ENCODE measurements at places on chromosomes 3 and 15.

GRCh38 chr15:65993236-65993635 lies 123.9 kb downstream of the RAB11A start:
- no peak for DNase-seq

- no peak for DNase-seq
Observed at GRCh38 chr3:156633335-156633734, 41.1 kb upstream of the TIPARP start.

GRCh38 chr3:11825301-11825700 lies 21.4 kb downstream of the TAMM41 start:
- DNase-seq, result no peak

DNA sequence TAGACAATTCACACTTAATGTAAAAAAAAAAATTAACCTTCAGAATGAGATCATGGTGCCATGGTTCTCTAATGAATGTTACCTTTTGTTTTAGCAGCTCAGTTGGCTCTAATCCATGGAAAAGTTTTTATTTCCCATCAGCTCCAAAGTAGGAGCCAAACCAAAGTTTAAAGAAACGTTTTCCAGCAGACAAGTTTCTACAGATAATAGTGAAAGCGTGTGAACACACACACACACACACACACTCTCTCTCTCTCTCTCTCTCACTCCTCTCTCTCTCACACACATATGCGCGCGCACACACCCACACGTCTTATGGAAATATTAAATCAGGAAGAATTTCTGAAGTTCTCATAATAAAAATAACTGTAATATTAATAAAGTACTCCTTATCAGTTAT lies 46.9 kb downstream of the MBNL1 start:
- DNase-seq, result no peak

GRCh38 chr15:29670998-29671981 lies 151.0 kb downstream of the TJP1 start:
- DNase-seq, result no peak

DNA sequence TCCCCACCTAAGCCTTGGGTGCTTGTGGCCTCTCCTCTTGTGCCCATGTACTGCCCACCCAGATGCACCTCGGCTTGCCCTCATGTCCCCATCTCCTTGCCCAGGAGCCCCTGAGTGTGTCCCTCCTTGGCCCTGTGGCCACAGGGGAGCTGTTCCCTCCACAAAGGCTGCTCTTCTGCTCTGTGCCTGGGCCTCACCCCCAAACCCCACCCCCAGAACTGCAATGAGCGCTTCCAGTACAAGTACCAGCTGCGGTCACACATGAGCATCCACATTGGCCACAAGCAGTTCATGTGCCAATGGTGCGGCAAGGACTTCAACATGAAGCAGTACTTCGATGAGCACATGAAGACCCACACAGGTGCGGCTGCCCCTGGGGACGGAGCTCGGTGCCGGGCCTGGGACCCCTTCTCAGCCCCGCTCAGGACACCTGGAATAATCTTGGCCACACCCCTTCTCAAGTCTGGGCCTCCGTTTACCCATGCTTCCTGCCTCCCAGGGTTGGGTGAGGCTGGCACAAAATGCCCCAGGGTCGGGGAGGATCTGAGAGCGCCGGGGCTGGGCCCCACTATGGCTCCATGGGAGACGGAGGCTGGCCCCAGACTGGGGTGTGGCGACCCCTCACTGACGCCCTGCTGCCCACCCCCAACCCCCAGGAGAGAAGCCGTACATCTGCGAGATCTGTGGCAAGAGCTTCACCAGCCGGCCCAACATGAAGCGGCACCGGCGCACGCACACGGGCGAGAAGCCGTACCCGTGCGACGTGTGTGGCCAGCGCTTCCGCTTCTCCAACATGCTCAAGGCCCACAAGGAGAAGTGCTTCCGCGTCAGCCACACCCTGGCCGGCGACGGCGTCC lies 10.3 kb downstream of the ZBTB47 start:
- DNase-seq, result no peak

GRCh38 chr15:76196269-76197231 lies 114.7 kb downstream of the ETFA start:
- DNase-seq, result no peak

DNA sequence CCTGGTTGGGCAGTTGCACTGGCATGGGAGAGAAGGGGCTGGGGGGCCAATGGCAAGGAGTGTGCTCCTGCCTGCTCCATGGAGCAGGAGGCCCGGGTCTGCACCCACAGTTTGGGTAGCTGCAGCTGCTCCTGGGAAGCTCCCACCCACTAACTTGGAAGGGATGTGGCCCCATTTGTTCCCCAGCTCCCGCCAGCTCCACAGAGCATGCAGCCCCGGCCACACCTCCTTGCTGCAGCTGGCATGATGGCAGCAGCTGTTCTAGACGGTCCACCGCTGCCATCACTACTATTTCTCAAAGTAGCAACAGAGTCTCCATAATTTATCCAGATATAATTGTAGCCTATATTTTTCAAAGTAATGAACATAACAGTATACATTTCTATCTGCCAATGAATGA lies 65.8 kb downstream of the PIK3CB start:
- no peak for DNase-seq

DNA sequence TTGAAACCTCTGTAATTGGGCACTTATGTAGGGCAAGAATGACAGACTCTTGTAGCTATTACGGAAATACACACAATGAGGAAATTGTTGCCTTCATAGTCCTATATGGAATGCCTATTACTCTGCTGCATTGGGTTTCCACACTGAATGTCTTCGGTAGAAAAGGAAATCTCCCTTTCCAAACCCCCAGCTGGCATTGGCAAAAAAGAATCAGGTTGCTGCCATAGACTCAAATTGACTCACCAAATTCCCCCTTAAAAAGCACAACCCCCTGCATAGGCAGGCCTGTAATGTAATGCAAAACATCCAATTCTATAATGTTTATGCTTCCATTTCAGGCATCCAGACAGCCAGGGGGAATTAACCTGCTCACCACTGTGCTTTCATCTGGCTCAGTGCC lies 44.8 kb upstream of the NTRK3 start:
- DNase-seq, result no peak

Data from GM18507 (cell line).